Breast epithelium (tissue), 4 donors: ENCODE measurements at places on chromosomes 5 and 9.

DNA sequence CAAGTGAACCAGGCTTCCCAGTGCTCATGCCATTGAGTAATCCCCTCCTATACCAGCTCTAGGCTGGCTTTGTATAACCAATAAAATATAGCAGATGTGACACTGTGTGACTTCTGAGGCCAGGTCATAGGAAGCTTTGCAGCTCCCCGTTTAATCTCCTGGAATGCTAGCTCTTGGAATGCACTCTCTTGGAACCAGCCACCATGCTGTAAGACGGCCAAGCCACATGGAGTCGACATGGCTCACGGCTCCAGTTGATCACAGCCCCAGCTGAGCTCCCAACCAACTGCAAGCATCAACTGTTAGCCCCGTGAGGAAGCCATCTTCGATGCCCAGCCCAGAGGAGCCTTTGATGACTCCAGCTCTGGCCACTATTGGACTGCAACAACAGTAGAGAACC lies 74.5 kb downstream of the SH3TC2 start:
- no peak for DNase-seq

GRCh38 chr9:124726886-124727285 lies 44.2 kb downstream of the NR6A1 start:
- no peak for DNase-seq

GRCh38 chr9:34010979-34011378 lies 37.7 kb downstream of the UBAP2 start:
- no peak for DNase-seq

DNA sequence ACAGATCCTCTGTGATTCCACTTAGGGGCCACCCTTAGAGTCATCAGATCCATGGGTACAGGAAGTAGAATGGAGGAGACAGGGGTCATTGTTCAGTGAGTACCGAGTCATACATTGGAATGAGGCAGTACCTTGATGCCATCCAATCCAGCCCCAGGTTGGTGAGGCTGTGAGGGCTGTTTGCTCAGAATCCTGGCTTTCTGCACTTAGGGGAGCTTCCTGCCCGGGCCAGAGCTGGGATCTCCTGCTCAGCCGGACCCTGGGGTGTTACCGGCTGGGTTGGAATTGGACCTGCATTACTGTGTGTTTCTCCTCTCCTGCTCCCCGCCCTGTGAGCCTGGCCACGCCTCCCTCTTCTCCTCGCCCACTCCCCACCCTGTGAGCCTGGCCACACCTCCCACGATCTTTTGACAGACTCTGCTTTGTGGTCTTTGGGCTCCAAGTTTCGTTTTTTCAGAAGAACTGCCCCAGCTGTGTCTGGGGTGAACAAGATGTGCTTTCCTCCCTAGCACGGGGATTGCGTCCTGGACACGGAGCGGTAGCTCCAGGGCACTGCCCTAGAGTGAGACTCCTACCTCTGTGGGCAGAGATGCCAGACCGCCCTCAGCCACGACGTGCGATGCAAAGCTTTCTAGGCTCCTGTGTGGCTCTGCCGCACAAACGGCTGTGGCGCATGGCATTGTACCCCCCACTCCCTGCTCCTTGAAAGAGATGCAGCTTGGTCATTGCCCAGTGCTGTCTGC lies 15.4 kb downstream of the TRAF2 start:
- DNase-seq: peak; percentile 68

GRCh38 chr5:78568212-78568611 lies 80.4 kb downstream of the LHFPL2 start:
- DNase-seq: no peak

DNA sequence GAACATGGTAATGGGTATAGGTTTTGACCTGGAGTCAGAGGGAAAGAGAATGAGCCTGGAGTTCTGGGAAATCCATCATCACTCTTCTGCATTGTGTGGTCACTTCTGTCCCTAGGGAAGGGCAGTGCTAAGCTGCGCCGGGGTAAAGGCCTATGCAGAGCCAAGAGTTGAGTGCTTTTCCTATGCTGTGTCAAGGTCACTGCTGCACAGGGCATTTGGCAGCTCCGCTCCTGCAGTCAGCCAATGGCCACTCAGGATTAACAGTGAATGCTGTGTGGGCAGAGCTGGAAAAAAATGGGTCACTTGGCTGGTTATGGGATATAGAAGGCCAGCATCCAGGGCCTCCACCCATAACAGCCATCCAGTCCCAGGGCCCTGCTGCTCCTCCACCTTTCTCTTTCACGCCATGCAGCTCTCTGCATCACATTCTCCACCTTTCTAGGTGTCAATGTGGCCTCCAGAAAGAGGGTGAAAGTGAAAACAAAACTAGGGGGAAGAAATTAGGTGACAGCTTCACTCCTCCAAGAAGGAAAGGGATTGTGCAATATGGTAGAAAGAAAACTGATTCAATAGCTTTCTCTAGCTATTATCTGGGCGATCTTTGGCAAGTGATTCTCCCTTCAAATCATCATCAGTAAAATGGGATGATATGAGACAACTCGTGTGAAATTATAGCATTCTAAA lies 279.3 kb upstream of the ANKRD55 start:
- DNase-seq: no peak

DNA sequence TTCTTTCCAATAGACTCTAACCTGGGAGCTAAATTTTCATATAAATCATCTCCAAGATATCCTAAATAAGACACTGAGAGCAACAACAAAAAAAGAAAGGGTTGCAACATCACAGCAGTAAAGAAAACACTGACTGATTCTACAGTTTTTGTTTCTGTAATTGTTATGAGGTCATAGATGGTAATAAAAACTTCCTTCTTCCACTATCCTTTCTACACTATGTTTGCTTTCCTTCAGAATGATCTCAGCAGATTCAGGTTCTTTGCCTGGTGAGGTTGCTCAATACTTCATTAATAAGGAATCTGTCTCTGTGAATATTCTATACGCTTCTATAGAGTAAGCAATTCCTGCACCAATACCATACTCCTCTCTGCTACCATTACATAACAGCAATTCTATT lies 835.6 kb upstream of the GRAMD2B start:
- DNase-seq: no peak

GRCh38 chr9:29514336-29514735 lies 1941.1 kb upstream of the C9orf72 start:
- DNase-seq: no peak

GRCh38 chr9:101736717-101737116 lies 1.7 kb downstream of the GRIN3A start:
- DNase-seq: no peak

DNA sequence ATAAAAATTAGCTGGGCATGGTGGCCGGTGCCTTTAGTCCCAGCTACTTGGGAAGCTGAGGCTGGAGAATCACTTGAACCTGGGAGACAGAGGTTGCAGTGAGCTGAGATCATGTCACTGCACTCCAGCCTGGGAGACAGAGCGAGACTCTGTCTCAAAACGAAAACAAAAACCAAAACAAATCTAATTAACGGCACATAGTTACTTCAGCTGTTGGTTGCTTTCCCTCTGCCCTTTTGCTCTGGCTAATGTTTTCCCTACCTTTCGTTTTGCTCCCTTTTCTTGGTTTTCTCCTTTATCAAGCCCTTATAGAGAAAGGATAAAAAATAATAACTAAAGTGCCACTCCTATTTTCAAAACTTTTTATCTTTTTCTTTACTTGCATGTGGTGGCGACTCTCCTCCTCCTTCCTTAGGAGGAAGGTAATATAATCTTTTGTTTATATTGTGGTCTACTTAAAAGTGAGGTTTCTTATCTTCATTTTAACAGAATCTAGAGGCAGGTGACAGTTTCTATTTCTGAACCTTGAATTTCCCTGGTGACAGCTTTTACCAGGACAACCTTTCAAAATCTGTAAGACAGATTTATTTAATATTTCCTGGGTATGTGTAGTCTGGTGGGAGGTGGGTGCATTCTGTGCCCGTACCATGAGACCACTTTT lies 125.4 kb downstream of the ARHGEF28 start:
- DNase-seq: no peak

DNA sequence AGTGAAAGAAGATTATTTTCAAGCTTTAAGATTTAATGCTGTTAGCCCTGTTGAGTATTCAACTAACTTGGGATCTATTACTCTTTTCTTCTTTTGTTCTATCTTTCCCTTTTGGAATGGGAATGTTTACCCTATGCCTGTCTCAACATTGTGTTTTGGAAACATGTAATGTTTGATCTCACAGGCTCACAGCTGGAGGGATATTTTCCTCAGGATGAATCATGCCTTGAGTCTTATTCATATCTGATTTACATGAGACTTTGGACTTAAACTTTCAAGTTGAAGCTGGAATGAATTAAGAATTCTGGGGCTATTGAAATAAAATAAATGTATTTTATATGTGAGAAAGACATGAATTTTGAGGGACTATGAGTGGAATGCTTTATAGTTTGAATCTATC lies 607.8 kb upstream of the PTGER4 start:
- DNase-seq: no peak

GRCh38 chr9:118701985-118702384 lies 667.2 kb downstream of the BRINP1 start:
- DNase-seq: no peak

GRCh38 chr5:40452874-40453624 lies 226.7 kb upstream of the PTGER4 start:
- no peak for DNase-seq

DNA sequence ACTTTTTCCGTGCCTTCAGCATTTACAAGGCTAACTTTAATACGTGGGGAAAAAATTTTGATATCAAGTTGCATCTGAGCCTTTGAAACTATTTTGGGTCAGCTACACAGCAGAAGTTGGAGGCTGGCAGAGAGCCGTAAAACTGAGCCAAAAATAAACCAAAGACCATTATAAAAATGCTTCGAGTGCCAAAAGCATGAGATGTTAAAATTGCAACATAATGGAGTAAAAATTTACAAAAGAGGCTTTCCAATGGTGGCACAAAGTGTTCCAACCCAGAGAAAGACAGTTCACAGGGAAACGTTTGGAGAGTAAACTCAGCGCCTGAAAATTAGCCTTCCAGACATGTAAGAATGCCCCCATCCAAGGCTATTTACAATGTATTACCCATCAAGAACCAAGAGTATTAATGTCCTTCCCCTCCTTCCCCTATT lies 190.3 kb downstream of the TLE1 start:
- peak; percentile 34 for DNase-seq

DNA sequence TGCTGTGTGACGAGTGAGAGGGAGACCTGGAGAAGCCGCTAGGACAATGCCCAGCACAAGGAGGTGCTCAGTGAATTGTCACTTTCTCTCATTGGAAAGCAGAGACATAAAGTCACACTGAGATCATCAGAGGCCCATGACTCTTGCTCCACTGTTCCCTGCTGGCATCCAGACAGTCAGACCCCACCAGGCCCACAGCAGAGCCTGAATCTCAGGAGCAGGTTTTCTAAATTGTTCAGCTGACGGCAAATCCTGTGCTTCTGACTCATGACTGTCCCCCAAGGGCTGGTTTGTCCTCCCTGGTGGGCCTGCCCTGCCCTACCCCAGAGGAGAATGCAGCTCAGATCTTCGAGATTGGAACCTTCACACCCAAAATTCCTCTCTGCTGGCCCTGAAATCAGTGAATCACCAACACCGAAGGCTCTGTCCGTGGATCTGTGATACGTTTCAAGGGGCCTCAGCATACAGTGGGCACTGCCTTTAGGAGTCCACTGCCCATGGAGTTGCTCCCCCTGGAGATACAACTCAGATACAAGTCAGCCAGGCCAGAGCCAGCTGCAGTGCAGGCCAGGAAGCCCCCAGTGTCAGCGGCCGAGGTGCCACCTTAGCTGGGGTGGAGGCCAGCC lies 2.7 kb downstream of the PTGES start:
- DNase-seq: no peak

DNA sequence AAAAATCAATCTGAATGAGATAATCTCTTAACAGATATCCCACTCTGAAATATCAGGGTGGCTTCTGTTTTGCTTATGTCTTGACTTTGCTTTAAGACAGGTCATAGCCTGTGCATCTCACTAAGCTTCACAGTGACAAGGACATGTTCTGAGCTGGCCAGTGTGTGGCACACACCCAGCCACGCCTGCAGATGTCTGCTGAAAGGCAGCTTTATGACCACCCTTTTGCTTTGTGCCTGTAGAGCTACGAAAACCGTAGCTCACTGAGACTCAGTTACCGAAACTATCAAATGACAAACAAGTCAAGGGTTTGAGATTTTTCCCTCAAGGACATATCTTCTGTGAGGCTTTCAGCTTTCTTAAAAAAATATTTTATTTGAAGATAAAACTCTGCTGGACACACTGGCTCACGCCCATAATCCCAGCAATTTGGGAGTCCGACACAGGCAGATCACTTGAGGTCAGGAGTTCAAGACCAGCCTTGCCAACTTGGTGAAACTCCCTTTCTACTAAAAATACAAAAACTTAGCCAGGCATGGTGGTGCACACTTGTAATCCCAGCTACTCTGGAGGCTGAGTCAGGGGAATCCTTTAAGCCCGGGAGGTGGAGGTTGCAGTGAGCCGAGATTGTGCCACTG lies 233.2 kb downstream of the SPATA31A1 start:
- DNase-seq: no peak

DNA sequence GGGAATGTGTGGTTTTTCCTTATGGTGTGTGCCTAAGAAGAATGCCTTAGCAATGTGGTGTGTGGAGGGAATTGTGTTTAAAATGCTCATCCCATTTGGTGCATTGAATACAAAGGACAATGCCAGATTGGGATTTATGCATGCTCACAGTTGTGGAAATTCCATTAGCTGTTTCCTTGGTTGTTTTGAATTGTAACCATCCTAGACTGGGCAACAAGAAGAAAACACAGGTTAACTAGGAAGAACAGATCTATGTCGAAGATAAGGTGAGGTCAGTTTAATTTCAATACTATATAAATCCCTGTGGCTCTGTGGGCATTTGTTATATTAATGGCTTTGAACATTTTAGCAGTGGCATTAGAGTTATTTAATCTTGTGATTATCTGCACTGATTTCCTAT lies 266.8 kb downstream of the MAT2B start:
- DNase-seq: no peak

DNA sequence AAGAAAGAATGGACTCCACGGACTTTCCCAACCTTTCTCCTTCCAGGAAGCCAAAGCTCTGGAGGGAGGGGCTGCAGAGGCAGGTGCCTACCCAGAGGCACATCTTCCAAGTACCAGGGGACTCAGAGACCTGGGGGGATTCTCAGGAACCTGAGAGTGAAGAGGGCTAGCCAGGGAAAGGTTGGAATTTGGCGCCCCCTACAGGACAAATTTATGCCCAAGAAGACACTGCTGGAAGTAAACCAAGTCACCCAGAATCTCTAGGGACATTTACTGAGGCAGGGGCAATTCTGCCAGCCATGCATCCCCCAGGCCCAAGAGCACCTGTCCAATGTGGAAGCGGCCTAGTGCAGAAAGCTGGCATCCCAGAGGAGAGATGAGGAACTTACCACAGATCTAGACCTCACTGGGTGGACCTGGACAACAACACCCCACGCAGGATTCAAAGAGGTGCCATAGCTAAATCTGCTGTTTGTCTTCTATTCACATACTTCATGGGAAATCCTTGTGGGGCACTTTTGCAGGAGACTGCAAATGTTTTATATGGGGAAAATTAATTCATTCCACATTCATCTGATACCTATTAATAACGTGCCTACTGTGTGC lies 25.9 kb upstream of the IDNK start:
- DNase-seq: no peak
